Fibroblast of skin of left biceps (primary cell): ENCODE measurements at places on chromosomes 1 and 21.

GRCh38 chr1:1434824-1435105, 725 bp upstream of the VWA1 start:
- DNase-seq: no peak

- DNase-seq: no peak
Measured at GRCh38 chr1:209059981-209060380, 523.5 kb upstream of the CAMK1G start.

GRCh38 chr21:36429947-36430546, 44.9 kb downstream of the CHAF1B start:
- peak; percentile 80 for DNase-seq

- no peak for DNase-seq
Measured at GRCh38 chr1:196136396-196136795, 471.8 kb downstream of the KCNT2 start.

DNA sequence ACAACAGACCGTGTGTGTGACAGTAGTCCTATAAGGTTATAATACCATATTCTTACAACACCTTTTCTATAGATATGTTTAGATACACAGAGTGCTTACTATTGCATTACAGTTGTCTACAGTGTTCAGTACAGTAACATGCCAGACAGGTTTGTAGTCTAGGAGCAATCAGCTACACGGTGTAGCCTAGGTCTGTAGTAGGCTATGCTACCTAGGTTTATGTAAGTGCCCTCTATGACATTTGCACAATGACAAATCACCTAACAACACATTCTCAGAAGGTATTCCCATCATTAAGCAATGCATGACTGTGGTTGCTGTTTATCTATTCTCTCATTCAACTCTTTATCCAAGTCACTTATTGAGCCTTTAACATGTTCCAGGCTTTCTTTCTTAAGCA, 1.8 kb upstream of the WLS start:
- DNase-seq: no peak

DNA sequence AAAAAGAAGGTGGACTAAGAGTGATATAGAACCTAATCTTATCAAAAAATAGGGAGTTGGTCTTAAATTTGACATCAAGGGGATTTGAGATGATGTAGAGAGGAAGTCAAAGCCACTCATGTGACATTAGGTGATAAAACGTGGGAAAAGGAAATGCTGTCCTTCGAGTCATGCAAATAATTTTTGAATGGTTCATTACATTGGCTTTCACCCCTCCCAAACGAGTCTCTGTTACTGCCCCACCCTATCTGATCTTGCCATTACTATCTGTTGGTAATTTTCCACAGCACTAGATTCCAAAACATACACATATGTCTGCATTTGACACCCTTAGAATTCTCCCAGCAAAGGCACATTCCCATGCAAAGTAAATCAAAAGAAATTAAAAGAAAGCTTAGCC, 531.1 kb upstream of the ADAMTS5 start:
- DNase-seq: no peak

GRCh38 chr1:61322008-61322744, 239.8 kb downstream of the NFIA start:
- no peak for DNase-seq

GRCh38 chr1:167166690-167167075, 54.0 kb upstream of the POU2F1 start:
- no peak for DNase-seq

DNA sequence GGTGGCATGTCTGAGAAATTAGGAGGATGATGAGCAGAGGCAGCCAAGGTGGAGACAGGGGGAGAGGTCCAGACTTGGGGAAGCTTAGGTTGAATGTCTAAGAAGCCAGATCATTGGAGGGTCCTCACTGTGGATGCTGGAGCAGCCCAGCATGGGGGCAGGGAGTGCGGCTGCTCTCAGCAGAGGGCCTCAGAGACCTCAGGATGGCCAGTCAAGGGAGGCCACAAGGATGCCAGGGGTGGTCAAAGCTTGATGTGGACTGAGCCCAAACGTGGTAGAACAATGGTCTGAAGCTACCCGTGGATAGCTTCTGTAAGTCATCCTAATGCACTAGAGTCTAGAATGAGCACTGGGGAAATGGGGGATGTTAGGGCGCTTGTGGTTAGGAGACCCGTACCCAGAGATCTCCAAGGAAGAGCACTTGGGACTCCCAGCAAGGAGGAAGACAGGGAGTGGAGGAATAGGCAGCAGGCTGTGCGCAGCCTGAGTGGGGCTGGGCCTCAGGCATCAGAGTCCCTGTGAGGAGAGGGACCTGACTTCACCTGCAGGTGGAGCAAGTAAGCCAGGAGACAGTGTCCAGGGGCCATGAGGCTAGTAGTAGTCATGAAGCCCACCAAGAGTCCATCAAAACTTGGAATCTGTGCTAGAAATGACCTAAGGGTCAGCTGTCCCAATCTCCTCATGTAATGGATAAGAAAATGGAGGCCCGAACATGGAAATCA, 4.3 kb upstream of the S100A9 start:
- DNase-seq: no peak

DNA sequence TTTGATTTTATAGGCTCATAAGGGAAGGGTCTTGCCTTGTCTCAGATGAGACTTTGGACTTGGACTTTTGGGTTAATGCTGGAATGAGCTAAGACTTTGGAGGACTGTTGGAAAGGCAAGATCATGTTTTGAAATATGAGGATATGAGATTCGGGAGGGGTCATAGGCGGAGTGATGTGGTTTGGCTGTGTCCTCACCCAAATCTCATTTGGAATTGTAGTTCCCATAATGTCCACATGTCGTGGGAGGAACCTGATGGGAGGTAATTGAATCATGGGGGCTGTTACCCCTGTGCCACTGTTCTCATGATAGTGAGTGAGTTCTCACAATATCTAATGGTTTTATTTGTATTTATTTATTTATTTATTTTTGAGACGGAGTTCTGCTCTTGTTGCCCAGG, 6.9 kb upstream of the CSDE1 start:
- DNase-seq: no peak

GRCh38 chr1:238360474-238360873, 469.8 kb upstream of the ZP4 start:
- no peak for DNase-seq

DNA sequence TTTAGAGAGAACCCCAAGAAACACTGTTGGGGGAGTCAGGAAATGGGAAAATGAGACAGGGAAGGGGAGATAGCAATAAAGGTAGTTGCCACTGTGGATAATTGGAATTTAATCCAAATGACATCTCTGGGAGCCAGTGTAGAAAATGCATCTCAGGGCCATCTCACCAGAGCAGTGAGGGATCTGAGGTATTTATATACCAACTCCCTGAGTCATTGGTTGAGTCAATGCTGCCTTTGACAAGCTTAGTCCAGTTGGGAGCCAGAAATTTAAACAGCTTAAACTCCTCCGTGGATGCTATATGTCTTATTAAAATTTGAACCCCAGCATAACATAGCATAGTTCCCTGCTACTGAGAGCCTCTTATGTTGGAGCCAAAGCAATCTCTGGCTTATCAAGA, 140.3 kb downstream of the SLC30A10 start:
- DNase-seq: no peak

DNA sequence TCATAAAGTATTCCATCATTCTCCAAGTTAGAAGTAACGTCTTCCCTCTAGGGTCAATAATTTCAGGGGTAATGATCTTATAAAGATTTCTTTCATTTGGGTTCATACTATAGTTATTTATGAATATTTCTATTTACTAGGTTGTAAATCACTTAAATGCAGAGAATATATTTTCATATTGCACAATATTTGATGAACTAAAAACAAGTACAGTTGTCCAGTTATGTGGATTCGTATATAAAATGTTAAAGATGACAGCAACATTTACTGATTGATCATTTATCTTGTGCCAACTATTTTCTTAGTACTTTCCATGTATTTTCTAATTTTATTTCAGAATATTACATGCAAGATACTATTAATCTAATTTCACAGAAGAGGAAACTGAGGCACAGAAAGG, 220.3 kb upstream of the TNR start:
- DNase-seq: no peak

GRCh38 chr1:201636097-201636496, 97.2 kb downstream of the NAV1 start:
- no peak for DNase-seq

- no peak for DNase-seq
Measured at GRCh38 chr1:99228153-99228552, 36.1 kb upstream of the PLPPR4 start.

DNA sequence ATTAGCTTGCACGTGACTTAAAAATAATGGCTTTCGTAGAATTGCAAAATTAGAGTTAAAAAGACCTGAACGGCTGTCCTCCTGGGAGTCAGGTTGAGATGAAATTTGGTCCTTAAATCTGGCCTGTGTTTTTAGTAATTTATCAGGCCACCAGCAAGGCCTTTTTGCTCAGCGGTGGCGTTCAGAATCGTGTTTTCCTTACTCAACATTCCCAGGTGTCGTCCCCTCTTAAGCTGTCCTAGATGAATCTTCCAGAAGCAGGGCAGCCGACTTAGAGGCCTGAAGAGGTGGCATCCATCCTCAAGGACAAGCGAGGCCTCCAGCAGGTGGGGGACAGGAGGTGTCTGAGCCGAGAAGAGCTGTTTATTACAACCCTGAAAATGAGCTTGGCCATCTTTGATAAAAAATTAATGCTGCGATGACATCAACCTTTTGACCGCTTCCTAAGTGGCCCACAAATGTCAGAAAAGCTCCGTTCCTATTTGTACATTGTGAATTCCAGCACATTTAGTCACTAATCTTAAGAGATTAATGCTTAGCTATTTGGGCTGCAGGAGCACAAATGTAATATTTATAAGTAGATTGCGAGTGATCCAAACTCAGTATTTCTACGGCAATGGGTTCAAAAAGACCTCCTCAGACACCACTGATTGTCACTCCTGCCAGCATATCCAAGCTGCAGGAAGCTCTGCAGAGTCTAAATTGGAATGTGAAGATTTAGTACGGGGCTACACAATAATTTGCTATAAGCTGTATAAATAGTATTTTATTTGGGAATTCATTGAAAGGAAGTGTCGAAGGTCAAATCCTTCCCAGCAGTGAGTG, 344.1 kb upstream of the VAMP3 start:
- peak; percentile 9 for DNase-seq
